ENCODE measurements at places on chromosomes 2 and 18.

DNA sequence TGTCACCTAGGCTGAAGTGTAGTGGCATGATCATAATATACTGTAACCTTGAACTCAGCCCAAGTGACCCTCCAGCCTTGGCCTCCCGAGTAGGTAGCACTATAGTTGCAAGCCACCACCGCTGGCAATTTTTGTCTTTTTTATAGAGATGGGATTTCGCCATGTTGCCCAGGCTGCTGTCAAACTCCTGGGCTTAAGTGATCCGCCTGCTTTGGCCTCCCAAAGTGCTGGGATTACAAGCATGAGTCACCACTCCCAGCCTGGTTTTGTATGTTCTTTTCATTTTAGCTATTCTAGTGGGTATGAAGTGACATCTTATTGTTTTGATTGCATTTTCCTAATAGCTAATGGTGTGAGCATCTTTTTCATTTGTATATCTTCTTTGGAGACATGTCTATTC, 11.3 kb upstream of the EXOC6B start:
- DNase-seq: no peak

DNA sequence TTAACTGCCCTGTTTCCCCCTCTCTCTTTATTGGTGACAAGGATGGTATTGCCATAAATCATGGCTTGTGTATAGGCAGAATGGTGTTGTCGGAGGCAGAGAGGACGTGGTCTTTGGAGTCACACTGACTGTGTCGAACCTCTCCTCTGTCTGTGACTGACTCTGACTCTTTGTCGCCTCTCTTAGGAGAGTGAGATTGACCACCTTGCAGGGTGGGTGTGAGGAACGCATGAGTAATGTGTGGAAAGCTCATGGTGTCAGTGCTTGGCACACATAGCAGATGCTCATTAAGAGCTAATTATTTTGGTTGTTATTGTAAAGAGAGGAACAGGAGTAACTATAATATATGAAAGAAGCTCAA, 145.6 kb downstream of the TTC27 start:
- no peak for DNase-seq

DNA sequence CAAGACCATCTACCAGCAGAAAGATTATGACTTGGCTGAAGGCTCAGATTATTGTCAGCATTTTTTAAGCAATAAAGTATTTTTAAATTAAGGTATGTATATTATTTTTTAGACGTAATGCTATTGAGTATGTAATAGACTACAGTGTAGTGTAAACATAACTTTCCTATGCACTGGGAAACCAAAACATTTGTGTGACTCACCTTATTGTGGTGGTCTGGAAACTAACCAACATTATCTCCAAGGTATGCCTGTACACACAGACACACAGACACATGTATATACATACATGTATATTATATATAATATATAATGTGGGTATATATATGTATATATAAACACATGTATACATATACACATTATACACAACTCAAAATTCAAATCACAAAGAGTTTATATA, 9.1 kb upstream of the TMEFF2 start:
- no peak for DNase-seq

GRCh38 chr18:6747646-6748045, 18.1 kb downstream of the ARHGAP28 start:
- no peak for DNase-seq

GRCh38 chr18:68604256-68604655, 110.7 kb downstream of the TMX3 start:
- no peak for DNase-seq

DNA sequence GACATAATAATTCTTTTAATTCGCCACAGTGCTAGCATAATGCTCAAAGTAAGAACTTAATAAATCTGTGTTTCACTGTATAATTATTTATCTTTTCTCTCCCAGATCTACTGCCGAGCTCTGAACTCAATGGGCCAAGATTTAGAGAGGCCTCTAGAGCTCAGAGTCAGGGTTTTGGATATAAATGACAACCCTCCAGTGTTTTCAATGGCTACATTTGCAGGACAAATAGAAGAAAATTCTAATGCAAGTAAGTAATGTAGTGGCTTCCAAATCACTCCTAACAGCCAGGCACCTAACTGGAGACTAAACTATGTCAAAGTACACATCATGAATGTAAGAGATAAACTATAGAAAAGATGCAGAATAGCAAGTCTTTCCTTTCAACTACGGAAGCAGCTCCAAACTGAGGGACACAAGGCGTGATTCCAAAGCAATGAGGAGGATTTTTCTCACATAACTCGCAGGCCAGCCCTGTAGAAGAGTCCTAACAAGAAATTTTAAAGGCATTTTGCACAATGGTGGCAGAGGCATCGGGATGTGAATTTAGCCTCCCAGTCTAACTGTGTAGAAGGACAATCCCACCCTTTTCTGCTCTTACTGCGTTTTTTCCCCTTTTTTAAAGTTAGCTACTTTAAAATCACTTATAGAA, 12.0 kb downstream of the DSG1 start:
- no peak for DNase-seq

DNA sequence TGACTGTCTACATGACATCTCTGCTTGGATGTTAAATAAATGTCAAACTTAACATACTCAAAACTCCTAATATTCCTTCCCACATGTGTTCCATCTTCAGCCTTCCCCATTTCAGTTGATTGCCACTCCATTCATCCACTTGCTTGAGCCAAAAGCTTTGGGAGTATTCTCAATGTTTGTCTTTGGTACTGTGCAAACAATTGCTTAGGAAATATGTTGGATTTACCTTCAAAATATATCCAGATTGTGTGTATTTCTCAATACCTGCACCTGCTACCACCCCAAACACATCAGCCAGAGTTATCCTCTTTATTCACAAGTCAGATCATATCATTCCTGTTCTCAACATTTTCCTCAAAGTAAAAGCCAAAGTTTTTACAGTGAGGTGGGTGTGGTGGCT, 350.3 kb upstream of the FAM98A start:
- no peak for DNase-seq

GRCh38 chr2:61272421-61273070, 110.6 kb downstream of the C2orf74 start:
- no peak for DNase-seq
